Cortex of kidney (tissue), 1 donor: ENCODE measurements at places on chromosomes 4 and X.

DNA sequence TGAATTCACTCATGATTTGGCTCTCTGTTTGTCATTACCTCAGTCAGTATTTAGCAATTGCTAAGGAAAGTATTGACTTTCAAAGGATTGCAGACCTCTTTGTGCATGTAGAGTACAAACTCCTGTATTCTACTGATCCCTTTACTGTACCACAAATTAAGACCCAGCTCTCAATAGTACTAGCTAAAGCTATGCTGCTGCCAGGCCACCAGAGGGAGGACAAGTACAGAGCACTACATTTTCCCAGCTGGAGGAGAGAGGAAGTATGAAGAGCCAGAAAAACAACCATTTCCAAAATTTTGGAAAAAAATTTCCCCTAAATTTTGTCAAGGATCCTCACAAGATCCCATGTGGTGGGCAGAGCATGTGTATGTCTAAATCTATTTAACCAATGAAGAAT lies 175.0 kb upstream of the MTMR8 start:
- DNase-seq, result no peak

GRCh38 chrX:119251386-119251785 lies 15.3 kb downstream of the PGRMC1 start:
- no peak for DNase-seq

DNA sequence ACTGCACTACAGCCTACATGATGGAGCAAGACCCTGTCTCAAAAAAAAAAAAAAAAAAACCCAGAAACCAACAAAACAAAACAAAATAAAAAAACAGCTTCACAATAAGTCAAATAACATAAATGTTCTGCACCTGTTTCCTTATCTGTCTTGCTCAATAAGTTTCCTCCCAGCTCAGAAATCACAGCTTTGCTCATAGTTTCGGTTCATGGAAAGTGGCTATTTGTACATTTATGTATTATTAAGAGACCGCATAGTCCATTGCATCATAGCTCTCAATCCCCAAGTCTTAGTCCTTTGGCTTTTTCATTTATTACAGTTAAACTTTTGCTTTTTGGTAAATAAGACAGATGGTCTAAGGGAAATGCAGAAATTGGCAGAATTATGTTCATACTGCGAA lies 24.4 kb upstream of the CFAP299 start:
- no peak for DNase-seq

DNA sequence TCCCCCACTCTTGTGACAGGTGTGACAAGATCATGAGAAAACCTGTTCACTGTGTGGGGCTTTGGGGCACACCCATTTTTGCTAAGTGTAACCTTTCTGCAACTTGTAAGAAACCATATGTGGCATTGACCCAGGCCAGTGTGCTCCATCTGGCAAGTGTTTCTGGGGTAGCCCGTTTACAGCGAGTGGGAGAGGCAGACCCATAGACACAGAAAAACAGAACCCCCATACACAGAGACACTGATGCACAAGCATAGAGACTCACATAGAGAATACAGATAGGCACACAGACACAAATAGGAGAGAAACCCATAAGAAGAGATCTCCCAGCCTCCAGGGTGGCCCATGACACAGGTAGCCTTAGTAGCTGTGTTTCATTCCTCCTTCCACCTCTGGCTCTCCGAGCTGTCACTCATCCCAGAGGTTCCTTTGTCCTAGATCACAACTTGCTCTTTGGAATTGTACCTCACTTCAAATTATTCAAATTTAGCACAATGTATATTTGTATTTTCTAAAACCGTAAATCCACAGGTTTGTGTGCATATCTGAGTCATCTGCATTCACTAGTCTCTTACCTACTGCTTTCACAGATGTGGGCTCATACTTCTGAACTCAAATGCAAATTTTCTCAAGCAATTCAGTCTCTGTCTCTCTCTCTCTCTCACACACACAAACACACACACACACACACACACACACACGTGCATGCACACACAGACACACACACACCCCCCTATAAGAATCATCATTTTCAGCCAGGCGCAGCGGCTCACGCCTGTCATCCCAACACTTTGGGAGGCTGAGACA lies 114.4 kb downstream of the SH3KBP1 start:
- DNase-seq, result no peak

DNA sequence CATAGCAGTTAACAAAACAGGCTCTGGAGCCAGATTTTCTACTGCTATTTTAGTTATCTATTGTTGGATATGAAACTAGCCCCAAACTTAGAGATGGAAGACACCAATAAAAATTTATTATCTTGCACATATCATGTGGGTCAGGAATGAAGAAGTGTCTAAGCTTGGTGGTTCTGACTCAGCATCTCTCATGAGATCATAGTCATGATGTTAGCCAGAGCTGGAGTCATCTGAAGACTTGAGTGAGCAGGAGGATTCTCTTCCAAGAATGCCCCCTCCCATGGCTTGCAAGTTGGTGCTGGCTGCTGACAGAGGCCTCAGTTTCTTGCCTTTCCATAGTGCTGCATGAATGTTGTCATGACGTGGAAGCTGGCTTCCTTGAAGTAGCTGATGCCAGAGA lies 68.2 kb upstream of the TAPT1 start:
- DNase-seq, result no peak

DNA sequence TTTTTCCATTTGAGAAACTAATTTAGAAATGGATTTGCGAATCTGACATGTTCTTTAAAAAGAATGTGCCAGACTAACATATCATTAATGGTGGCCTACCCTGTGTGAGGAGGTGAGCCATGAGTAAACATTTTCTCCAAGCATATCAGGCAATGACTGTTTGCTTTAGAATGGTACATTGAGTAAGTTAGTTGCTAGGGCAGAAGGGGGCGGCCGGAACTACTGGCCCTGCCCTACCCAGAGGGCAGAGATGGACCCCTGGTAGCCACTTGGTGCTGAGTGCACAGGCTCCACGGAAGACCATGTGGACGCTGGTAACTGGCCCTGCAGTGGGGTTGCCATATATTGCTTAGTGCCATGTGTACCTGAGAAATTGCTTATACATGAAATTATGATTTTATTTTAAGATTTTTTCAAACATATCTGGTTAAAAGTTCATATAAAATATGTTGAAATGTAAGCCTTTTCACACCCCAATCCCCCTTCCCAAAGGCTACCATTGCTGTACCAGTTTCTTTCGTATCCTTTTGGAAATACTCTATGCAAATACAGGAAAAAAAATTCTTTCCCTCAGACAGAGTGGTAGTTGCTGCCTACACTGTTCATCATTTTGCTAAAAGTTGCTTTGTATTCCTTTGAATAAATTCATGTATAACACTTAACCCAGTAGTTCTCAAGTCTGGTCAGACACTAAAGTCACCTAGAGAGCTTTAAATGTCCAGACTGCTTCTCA lies 8.8 kb downstream of the FNIP2 start:
- no peak for DNase-seq

- DNase-seq, result no peak
Measured at GRCh38 chr4:148166132-148166591, 276.1 kb downstream of the NR3C2 start.

DNA sequence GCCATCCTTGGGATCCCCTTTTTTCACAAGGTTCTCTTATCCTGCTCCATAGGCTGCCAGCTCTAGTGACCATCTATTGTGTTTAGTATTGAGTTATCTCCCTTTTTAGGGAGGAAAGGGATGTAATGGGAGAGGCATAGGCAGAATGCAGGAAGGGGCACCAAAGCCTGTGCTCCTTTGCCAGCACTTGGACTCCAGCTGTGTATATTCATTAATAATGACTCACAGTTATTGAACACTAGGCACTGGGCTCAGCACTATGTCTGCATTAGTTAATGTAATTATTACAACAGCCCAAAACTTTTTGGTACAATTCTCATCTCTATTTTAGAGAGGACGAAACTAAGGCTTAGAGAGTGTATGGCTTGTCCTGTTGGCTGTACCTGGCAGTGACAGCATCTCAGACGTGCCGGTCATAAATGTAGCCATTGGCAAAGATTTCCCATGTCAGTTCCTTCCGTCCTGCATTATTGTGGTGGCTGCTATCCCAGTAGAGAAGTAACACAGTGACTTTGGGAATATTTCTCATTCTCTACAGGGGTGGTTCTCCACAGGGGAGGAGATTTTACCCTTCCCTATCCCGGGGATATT lies 90.3 kb downstream of the AFF1 start:
- no peak for DNase-seq

DNA sequence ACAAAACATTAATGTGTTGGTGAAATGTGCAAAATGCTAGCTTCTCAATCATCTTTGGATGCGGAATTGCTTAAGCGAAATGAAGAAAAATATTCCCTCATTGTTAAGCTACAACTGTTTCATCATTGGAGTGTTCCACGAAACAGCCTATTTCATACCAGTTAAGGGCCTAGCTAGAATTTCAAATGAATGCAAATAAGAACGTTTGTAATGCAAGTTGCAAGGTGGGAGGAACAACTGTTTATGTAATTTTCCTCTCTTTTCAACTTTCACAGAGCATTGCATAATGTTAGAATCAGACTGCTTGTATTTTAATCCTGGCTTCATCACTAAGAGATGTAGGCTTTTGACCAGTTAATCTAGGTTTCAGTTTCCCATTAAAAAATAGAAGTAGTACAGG lies 480.1 kb downstream of the IL1RAPL1 start:
- DNase-seq, result no peak

DNA sequence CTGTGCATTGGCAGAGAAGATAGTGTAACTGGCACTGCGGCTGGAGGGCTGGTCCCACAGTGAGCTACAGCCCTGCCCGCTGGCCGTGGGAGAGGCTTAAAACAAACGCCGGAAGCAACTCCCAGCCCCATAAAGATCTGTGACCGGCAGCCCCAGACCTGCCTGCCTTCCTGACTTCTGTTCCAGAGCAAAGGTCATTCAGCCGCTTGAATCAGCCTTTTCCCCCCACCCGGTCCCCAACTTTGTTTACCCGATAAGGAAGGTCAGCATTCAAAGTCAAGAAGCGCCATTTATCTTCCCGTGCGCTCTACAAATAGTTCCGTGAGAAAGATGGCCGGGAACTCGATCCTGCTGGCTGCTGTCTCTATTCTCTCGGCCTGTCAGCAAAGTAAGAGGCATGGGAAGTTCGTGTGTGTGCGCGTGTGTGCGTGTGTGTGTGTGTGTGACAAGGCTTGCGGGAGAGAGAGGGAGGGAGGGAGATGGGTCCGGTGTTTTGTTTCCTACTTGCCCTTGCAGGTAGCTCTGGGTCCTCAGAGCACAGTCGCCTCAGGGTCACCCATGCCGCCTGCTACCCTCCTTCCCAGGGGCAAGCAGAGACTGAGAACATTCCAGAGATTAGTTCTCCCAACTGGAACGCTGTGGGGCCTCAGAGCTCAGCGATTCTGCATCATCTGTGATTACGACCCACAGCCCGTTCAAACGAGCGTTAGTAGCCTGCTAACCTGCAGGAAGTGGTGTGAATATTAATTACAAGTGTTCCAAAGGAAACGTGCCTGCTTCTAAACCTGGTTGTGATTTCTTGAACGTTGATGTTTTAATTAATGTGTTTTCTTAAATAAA lies at the start of gene MGST2:
TSS of gene MGST2 (plus strand) at position 130 of the 840 bp plus-strand sequence. CDS start at position 331, 201 bp downstream.
- no peak for DNase-seq
